Uterus (tissue), 4 donors: ENCODE measurements at places on chromosomes 7 and 10. TPM values are rescaled to one million over a fixed set of nuclear protein-coding genes. Genes with fewer than 3 reads are reported as not detected.
A peak's percentile ranks its signal among the peaks of the same experiment; 100 is the strongest.

GRCh38 chr7:149742075-149742701 lies 31.2 kb downstream of the ZNF467 start:
- no peaks in the 10 kb centered on the region for H3K4me1 ChIP-seq
- H3K36me3 ChIP-seq = no peaks in the 10 kb centered on the region
- peak; percentile 65 for DNase-seq
- H3K27ac ChIP-seq = no peak overlapping the region
- no peak overlapping the region for H3K4me3 ChIP-seq

DNA sequence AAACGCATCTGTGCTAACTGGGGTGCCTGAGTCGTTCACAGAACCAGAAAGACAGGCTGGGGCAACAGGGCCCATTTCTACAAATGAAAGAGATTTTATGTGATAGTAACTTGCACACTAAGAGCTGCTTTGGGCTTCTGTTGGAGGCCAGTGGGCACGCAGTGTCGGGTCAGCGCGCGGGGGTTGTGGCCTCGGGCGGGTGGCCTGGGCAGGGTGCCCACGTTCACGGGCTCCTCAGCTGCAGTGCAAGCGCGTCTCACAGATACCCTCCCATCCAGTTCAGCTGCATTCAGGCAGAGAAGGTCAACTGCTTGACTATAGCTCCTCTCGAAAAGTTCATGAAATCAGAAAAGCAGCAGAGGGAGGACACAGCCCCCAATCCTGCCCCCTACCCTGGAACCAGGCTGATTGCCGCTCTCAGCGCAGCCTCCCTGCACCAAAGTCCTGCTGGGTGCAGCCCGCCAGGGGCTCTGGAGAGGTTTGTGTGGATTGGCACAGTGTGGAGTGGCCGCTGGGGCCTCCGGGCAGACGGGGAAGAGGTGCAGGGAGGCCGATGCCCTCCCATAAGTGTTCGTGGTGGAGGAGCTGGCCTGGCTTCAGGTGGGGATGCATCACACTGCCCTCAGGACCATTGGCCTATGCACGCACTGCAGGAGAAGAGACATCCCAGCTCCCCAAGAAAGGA lies 582.8 kb downstream of the TCERG1L start:
- no peaks in the 10 kb centered on the region for H3K36me3 ChIP-seq
- no peak for DNase-seq
- no peaks in the 10 kb centered on the region for H3K4me1 ChIP-seq
- H3K4me3 ChIP-seq = no peak overlapping the region

- no peak for DNase-seq
- H3K36me3 ChIP-seq = no peaks in the 10 kb centered on the region
- no peak overlapping the region for H3K27ac ChIP-seq
- no peaks in the 10 kb centered on the region for H3K4me1 ChIP-seq
- H3K27me3 ChIP-seq = no peaks in the 10 kb centered on the region
Observed at GRCh38 chr7:85928500-85928899, 715.2 kb upstream of the GRM3 start.

DNA sequence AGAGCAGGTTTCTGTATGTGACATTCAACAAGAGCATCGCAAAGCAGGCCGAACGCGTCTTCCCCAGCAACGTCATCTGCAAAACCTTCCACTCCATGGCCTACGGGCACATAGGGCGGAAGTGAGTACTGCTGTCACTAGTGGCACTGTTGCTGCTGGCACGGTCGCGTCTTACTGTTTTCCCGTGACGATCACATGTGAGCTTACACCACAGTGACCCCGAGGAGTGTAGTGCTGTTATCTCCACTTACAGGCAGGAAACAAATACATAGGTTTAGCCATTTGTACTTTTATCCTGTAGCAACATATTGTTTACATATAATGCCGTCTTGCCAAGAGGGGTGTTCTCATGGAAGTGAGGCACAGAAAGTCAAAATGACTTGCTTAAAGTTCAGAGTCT lies 25.4 kb downstream of the FBH1 start:
- no peak overlapping the region for H3K27ac ChIP-seq
- no peaks in the 10 kb centered on the region for H3K27me3 ChIP-seq
- no peaks in the 10 kb centered on the region for H3K36me3 ChIP-seq

- H3K4me3 ChIP-seq = no peak overlapping the region
- no peaks in the 10 kb centered on the region for H3K27me3 ChIP-seq
- no peak overlapping the region for H3K27ac ChIP-seq
- H3K4me1 ChIP-seq = no peaks in the 10 kb centered on the region
Observed at GRCh38 chr10:74244097-74244685, 93.2 kb downstream of the ADK start.

DNA sequence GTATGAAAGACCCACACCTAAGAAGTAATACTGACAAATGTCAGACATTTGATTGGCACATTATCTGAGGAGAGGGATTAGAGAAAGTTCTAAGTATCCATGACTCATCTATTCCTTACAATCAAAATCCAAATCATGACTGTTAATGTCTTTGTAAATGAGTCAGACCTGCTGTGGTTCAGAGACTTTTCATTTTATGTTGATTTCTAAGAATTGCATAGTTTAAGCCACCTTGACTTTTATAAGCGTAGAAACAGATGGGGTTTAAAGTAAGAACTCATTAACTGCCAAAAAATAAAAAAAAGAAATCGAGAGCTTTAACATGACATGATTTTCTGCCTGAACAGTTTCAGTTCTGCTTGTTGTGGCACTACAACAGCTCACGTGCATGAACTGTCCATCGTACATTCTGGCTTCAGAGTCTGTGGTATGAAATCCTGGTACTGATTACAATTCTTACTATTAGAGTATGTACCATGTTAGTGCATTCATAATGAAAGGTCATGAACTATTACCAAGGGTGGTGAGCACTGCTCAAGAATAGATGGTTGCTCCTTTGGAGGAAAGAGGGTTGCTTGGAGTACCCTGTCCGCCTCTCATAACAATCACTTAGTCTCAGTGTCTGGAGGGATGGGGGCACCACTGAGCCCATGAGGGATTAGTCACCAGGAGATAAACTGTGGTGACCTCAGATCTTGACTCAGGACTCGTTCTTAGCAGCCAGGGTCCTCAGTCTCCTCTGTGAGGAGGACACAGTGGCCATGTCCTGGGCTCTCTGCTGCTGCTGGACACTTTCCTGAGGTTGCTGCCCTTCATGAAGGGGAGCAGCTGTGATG lies 42.2 kb downstream of the ACSM6 start:
- no peak for DNase-seq
- no peaks in the 10 kb centered on the region for H3K27me3 ChIP-seq
- no peaks in the 10 kb centered on the region for H3K4me1 ChIP-seq
- H3K27ac ChIP-seq = no peak overlapping the region
- no peaks in the 10 kb centered on the region for H3K36me3 ChIP-seq

- no peak overlapping the region for H3K4me3 ChIP-seq
- H3K4me1 ChIP-seq = no peaks in the 10 kb centered on the region
- DNase-seq = no peak
Observed at GRCh38 chr7:139763330-139763729, 14.5 kb downstream of the HIPK2 start.

GRCh38 chr7:41303709-41304108 lies 399.2 kb downstream of the INHBA start:
- H3K36me3 ChIP-seq = no peaks in the 10 kb centered on the region
- no peak for DNase-seq
- no peak overlapping the region for H3K27ac ChIP-seq
- no peaks in the 10 kb centered on the region for H3K27me3 ChIP-seq

DNA sequence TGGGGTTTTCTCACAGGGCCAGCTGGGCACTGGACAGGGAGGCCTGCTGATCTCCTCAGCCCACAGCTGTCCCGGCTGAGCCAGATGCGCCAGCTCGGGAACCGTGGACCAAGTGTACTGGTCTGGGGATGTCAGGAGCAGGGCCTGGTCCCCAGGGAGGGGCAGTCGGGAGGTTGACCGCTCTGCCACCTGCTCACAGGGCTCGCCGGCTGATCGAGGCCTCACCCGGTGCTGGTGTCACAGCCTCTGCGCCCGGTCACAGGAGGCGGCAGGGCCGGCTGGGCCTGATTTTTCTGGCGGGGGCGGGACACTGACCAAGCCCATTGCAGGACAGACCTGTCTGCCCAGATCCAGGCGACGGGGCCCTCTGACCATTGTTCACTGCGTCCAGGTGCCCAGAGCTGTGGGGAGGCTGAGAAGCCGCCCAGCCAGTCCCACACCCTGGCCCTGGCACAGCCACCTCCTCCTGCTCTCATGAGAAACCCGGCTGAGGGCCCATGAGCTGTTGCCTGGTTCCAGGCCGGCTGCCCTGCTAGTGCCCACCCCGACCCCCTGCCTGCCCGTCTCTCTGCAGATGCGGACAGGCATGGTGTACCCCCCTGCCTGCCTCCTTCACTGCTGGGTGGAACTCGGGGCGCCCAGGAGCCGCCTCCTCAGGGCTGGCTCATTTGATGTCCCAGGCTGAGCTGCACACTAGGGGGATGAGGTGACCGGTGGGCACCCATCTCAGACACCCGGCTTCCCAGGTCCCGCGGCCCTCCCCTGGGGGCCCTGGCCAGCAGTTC lies 3.0 kb upstream of the TMEM184A start:
- H3K4me3 ChIP-seq = no peak overlapping the region
- no peaks in the 10 kb centered on the region for H3K27me3 ChIP-seq
- H3K27ac ChIP-seq = no peak overlapping the region
- H3K36me3 ChIP-seq = no peaks in the 10 kb centered on the region

- no peak overlapping the region for H3K4me3 ChIP-seq
- no peaks in the 10 kb centered on the region for H3K36me3 ChIP-seq
- no peaks in the 10 kb centered on the region for H3K4me1 ChIP-seq
- H3K27ac ChIP-seq = no peak overlapping the region
Observed at GRCh38 chr10:79604294-79604693, 6.4 kb upstream of the SFTPA1 start.

DNA sequence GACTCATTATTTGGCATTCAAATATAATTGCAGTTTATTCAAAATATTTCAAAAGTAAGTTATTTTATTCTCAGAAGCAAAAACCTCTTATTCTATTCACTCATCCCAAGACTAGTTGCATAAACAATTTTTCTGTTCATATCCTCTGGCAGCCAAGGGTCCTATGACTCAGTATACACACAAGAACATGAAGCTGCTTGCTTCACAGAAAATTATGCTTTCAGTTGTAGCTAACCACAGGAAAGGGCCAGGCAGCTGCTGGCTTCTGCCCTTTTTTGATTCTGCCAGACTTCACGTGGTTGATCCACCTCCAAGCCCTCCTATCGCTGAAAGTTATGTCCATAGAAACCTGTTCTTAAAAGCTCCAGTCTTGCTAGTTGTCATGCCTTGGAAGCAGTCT lies 108.8 kb downstream of the ABCA13 start:
- no peaks in the 10 kb centered on the region for H3K36me3 ChIP-seq
- no peak for DNase-seq
- H3K4me3 ChIP-seq = no peak overlapping the region
- H3K4me1 ChIP-seq = no peaks in the 10 kb centered on the region
- no peak overlapping the region for H3K27ac ChIP-seq

AOC1 gene
- total RNA-seq = 0.29 TPM

FKBP6 gene
- total RNA-seq = not detected

MRLN gene
- total RNA-seq = not detected

SLC26A3 gene
- total RNA-seq = 0.55 TPM
